ENCODE measurements at places on chromosomes 3 and 15. TPM values are rescaled to one million over a fixed set of nuclear protein-coding genes. Genes with fewer than 3 reads are reported as not detected.

DNA sequence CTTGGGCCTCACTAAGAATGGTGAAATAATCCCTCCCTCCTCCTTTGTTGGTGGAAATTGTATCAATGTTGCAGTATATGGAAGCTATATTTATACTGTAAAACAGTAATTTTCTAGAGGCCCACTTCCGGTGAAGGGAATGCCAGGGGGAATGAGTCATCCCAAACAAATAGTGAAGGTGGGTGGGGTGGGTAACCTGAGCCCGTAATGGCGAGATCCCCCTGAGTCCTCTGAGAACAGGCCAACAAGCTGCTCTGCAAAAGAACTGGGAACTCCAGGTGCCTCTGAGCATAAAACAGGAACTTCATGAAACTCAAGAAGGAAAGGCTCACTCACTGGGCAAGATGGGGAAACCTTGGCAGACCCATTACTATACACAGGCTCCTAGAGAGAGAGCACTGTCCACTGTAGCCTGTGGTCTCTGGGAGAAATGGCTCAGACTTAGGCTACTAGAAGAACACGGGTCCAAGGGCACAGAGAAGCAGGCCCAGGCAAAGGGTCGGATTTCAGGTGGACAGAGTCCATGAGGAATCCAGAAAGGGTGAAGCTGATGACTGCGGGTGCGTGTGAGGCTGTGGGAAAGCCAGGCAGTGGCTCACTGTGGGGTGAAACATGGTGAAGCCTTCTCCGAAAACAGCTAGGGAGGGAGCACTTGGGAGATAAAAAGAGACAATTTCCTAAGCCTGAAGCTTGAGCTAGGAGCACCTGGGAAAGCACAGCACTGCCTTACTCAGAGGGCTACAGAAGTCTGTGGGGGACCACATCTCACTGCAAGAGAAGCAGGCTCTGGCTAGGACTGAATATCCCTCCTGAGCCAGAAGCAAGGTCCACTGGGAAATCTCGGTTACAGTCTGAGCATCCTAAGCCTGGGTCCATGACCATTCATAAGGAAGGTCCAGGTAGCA, 19.8 kb downstream of the LARP6 start:
- DNase-seq, result no peak

TMEM266 gene
- polyA plus RNA-seq, result 0.87 TPM

- DNase-seq, result no peak
Measured at GRCh38 chr15:35603301-35603700, 57.3 kb upstream of the DPH6 start.

DNA sequence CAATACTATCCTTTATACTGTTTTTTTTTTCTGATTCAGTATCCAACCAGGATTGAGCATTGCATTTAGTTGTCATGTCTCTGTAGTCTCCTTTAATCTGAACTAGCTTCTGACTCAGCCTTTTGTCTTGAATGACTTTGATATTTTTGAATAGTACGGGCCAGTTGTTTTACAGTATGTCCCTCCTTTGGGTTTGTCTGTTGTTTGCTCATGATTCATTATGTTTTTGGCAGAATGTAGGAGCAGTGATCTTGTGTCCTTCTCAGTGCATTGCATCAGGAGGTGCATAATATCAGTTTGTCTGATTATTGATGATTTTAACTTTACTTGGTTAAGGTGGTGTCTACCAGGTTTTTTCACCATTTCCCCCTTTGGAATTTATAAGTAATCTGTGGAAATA, 20.5 kb downstream of the EXOG start:
- DNase-seq, result no peak

DNA sequence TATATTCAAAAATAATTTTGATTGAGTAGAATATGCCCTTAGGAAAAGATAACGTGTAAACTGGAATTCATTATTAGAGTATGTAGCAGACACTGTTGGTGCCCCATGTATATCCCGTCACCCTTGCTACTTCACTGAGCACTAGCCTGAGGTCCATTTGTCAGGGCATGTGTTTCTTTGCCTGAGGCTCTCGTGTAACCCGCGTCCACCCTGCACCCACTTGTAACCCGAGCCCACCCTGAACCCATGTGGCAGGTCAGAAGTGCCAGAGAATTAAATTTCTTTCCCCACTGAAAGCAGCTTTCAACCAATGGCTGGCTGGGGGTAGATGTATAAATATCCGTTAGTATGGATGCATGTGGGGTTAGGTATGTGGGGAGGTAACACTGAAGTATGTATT, 474.2 kb upstream of the ZNF385D start:
- DNase-seq, result no peak

- DNase-seq, result no peak
Measured at GRCh38 chr3:50473768-50474167, 29.7 kb downstream of the CACNA2D2 start.

DNA sequence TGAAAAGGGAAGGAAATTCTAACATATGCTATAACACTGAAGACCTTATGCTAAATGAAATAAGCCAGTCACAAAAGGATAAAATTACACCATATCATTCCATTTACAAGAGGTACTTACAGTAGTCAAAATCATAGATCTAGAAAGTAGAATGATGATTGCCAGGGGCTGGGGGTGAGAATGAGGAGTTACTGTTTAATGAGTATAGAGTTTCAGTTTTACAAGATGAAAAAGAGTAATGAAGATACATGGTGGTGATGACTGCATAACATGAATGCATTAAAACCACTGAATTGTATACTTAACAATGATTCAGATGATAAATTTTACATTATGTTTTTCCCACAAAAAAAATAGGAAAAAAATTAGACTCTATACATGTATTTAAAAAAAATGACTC, 152.6 kb downstream of the SCAPER start:
- no peak for DNase-seq

C3orf70 gene
- 0.22 TPM for polyA plus RNA-seq

NOX5 gene
- polyA plus RNA-seq, result 0.03 TPM

- DNase-seq, result no peak
Measured at GRCh38 chr3:59685432-59685831, 635.6 kb upstream of the CFAP20DC start.

GRCh38 chr3:194337965-194338753, 13.0 kb downstream of the CPN2 start:
- DNase-seq, result no peak

DNA sequence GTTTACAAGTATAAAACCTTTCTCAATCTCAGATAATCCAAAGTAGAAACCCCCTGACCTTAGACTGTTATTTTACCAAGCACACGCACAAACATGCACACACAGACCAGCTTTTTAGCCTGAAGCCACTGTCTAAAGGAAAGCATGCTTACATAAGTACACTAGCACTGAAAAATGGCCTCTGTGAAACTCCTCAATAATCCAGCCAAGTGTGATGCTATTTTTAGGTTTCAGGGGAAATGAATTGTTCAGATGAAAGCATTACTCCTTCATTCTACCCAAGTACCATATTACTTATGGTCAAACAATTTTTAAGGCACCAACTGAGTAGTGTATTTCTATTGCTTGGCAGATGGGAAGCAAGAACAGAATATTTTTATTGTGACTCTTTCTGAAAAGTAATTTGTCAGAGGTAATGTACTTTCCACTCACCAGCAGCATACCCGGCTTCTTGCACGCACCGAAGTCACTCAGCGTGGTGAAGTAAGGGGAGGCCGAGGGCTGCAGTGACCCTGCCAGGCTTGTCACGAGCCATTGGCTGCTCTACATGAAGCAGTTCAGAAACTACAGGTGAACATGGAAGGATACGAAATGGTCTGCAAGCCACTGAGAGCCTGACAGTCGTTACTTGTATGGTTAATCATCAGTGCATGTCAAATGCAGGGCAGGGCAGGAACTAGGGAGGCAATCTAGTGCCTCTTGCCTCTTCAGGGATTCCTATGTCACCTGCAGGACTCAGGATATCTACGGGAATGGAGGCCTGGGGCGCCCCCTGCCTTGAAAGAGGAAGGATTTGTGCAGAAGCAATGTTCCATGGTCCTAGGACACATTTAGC, 106.7 kb downstream of the GABRB3 start:
- no peak for DNase-seq

DNA sequence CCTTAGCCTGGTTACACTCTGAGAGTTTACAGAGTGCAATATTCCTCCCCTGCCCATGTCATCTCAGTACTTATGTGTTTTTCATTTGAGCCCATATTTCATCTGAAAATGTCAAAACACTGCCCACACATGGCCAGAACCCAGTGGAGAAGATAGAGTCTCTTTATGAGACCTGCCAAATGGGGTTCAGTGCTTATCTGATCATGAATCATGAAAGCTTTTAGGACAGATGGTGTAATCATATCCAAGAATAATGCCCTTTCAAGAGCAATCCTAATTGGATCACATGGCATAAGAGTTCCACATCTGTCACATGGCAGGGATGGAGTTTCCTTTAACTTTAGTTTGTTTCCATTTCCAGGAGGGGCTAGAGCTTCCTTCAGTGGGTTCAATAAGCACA, 77.2 kb upstream of the AGBL1 start:
- DNase-seq, result no peak

MAGI1 gene
- polyA plus RNA-seq, result 7.7 TPM

- no peak for DNase-seq
Measured at GRCh38 chr3:194384156-194384555, 14.6 kb upstream of the LRRC15 start.

- no peak for DNase-seq
Measured at GRCh38 chr3:113606539-113607218, 74.3 kb downstream of the SIDT1 start.

GRCh38 chr3:120348065-120348990, 826 bp downstream of the LRRC58 start:
- no peak for DNase-seq

GUCA1C gene
- polyA plus RNA-seq, result not detected

LPP gene
- polyA plus RNA-seq, result 2.6 TPM

CPA3 gene
- polyA plus RNA-seq, result 0.35 TPM

GRCh38 chr3:27324686-27325085, 44.5 kb downstream of the NEK10 start:
- no peak for DNase-seq

FSIP1 gene
- polyA plus RNA-seq, result 0.04 TPM
